Epithelial cell of alveolus of lung (primary cell): ENCODE measurements at places on chromosomes 7 and 10. TPM values are rescaled to one million over a fixed set of nuclear protein-coding genes. Genes with fewer than 3 reads are reported as not detected.

The GIMAP2 gene
- 1.0 and 2.1 TPM in 2 replicates for total RNA-seq

The SYT15B gene
- total RNA-seq = 0.13 and 0.24 TPM in 2 replicates

The EGR2 gene
- 1.8 and 23.9 TPM in 2 replicates for total RNA-seq

The ZNF92 gene
- 8.5 and 10.4 TPM in 2 replicates for total RNA-seq

The ATP6V0E2 gene
- total RNA-seq = 15.3 and 24.4 TPM in 2 replicates

The TUBAL3 gene
- under 0.01 TPM in 1 of 2 replicates, not detected in the other for total RNA-seq

The YKT6 gene
- total RNA-seq = 69.1 and 114 TPM in 2 replicates

The GRID1 gene
- total RNA-seq = under 0.01 and 0.16 TPM in 2 replicates

The NPSR1 gene
- not detected in 2 replicates for total RNA-seq

The SEMA3D gene
- total RNA-seq = 1.2 and 1.6 TPM in 2 replicates

The KCNIP2 gene
- total RNA-seq = 0.13 and 3.6 TPM in 2 replicates

The OR6B1 gene
- not detected in 2 replicates for total RNA-seq

The DTX2 gene
- 7.6 and 13.4 TPM in 2 replicates for total RNA-seq

The MASTL gene
- 15.9 and 17.3 TPM in 2 replicates for total RNA-seq

The DENND2A gene
- total RNA-seq = 10.2 and 12.4 TPM in 2 replicates

The SH2D4B gene
- 0.13 TPM in 1 of 2 replicates, not detected in the other for total RNA-seq

The SAMD9L gene
- total RNA-seq = 1.0 and 6.6 TPM in 2 replicates

The EPO gene
- total RNA-seq = 0.48 TPM in 1 of 2 replicates, not detected in the other

The SORCS1 gene
- total RNA-seq = 0.08 TPM in 1 of 2 replicates, not detected in the other
